ENCODE measurements at places on chromosomes 1 and 21. TPM values are rescaled to one million over a fixed set of nuclear protein-coding genes. Genes with fewer than 3 reads are reported as not detected.

The AMY2A gene
- not detected for total RNA-seq

The TNFRSF18 gene
- total RNA-seq: not detected

The ETS2 gene
- 174 TPM for total RNA-seq

The ATP6V1G3 gene
- total RNA-seq: not detected

The GNG12 gene
- 134 TPM for total RNA-seq

The COL9A2 gene
- total RNA-seq: 5.4 TPM

The ESRRG gene
- 0.20 TPM for total RNA-seq

The CDCA8 gene
- total RNA-seq: 5.7 TPM

The CSRP1 gene
- total RNA-seq: 788 TPM

The SEC16B gene
- 18.1 TPM for total RNA-seq

Measured in transverse colon (tissue), 4 donors.